ENCODE measurements at places on chromosomes 16 and 17.

- DNase-seq, result no peak
Measured at GRCh38 chr17:82956726-82957468, 117.1 kb upstream of the ZNF750 start.

- DNase-seq, result no peak
Measured at GRCh38 chr17:19713462-19713861, 2.9 kb downstream of the SLC47A2 start.

- DNase-seq, result no peak
Measured at GRCh38 chr16:84907575-84907974, 87.8 kb downstream of the CRISPLD2 start.

GRCh38 chr16:84484579-84485254 lies 19.7 kb downstream of the MEAK7 start:
- no peak for DNase-seq

DNA sequence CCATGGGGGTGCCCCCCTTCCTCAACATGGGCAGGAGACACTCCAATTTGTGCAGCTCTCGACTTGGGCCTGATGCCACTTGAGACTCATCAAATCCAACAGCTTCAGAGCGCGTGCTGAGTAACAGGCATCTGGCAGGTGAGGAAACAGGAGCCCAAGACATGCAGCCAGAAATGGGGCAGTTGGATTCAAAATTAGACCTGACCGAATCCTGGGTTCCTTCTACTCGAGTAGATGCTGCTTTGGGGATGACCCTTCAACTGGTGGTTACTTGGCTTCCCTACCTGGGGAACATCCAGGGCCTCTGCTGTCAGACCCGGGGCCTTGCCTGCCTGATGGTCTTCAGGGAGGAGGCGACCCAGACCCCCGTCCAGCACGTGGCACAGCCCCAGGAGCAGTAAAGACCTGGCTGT lies 488 bp upstream of the NTN3 start:
- DNase-seq, result no peak

- DNase-seq, result no peak
Measured at GRCh38 chr17:9986754-9987382, 81.8 kb upstream of the RCVRN start.

- DNase-seq, result no peak
Measured at GRCh38 chr17:10094797-10095196, 103.6 kb downstream of the GAS7 start.

DNA sequence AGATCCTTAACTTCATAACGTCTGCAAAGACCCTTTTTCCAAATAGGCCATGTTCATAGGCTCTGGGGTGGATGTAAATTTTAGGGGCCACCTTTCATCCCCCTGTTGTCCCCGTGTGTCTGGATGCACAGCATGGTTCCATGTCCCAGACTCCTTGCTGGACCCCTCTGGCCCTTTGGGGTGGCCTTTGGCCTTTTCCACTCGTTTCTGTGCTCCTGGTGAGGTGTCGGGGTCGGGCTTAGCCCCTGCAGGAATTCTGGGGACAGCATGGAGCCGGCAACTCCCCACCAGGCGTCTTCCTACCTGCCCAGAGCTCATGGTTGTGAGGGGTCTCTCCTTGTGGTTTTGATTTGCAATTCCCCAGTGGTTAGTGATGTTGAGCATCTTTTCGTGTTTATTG lies 183.5 kb downstream of the SEC14L1 start:
- no peak for DNase-seq

DNA sequence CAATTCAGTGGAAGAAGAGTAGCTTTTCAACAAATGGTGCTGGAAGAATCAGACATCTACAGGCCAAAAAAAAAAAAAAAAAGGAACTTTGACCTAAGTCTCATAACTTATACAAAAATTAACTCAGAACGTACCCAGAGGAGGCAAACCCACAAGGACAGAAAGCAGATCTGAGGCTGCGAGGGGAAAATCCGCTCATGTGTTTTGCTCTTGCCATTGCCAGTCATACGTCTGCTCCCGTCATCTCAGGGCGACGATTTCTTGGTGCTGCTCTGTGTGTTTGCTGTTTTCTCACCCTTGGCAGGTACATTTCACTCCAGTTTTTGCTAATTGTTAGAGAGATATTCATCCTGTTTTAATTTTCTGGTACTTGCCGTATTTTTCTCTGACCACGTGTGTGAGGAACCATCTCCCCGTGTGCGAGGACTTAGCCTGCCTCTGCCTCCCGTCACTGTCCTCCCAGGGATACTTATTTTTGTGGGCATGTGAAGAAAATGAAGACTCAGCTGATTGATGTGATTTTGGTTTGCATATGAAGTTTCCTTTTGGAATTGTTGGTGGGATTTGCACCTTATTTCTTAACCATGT lies 33.4 kb upstream of the ACSF3 start:
- no peak for DNase-seq

- DNase-seq, result no peak
Measured at GRCh38 chr17:72123530-72124437, 3.0 kb downstream of the SOX9 start.

GRCh38 chr17:9181640-9182039 lies 160.3 kb downstream of the NTN1 start:
- no peak for DNase-seq

DNA sequence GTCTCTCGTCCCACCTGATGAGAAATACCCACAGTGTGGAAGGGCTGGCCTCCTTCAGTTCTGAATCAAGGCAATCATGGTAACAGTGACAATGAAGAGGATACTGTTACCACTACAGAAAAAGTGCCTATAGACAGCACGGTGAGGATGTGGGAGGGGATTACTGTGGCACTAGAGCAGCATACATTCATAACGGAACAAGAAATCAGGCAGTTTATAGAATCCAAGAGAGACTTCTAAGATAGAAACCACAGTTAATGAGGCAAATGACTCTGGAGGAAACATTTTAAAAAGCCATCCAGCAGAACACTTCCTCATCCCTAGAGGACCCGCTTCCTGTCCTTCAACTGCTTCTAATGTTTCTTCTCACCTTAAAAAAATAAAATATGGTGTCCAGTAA lies 2.7 kb downstream of the RUSF1 start:
- no peak for DNase-seq

DNA sequence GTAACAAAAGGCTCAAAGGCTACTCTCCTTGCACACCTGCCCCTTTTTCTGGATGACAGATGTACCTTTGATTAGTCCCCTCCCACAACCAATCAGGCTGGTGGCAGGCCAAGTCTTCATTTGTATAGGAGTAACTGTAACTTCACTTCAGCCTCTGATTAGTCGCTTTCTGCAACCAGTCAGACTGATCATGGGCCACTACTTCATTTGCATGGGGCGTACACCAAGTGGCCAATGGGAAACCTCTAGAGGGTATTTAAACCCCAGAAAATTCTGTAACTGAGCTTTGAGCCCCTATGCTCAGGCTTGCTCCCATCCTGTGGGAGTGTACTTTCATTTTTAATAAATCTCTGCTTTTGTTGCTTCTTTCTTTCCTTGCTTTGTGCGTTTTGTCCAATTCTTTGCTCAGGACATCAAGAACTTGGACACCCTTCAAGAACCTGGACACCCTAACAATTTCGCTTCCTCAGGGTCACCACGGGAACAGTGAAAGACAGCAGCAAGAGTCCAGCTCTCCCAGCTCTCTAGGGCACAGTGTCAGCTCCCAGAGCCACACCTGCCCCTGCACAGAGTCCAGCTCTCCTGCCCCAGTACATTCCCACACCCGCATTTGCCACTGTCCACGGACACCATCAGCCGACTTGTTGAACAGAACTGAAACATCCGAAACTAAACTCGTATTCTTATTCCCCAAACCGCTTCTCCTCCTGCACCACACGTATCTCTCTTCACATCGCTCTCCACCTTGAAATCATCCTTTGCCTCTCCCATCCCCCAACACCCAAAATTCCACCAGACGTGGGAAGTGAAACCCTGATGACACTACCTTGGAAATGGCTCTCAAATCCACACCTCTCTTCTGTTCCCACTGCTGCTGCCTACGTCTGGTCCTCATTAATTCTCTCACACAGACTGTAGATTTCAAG lies 53.4 kb downstream of the ABCC12 start:
- DNase-seq, result no peak

- no peak for DNase-seq
Measured at GRCh38 chr17:48545539-48545938, 630 bp upstream of the HOXB2 start.

DNA sequence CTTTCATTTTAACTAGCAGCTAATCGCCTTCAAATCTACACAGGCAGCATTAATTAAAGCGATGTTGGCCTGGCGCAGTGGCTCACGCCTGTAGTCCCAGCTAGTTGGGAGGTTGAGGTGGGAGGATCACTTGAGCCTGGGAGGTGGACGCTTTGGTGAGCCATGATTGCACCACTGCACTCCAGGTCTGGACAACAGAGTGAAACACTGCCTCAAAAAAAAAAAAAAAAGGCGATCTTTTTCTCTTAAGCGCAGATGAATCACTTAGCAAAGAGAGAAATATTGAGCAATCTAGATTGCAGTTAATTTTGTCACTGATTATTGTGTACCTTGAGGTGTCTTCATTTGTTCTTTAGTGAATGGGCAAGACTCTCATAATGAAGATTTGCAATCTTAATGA lies 12.4 kb downstream of the SNTB2 start:
- DNase-seq, result no peak

DNA sequence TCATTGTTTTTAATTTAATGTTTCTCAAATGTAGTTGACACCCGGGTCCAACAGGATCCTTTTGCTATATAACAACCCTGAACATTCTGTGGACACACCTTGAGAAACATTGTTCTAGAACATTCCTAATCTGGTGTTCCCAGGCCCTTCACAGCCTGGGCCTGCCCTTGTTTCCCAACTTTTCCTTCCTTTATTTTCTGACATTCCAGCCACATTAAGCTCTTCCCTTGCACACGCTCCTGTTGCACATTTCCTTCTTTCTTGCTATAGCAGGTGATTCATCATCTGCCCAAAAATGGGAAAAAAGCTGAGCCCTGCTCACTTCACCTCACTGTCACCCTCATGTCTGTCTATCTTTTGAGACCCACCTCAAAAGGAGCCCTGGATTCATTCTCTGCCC lies 67.9 kb upstream of the MARCHF10 start:
- DNase-seq, result no peak

GRCh38 chr17:72344613-72345012 lies 223.8 kb downstream of the SOX9 start:
- DNase-seq, result no peak

DNA sequence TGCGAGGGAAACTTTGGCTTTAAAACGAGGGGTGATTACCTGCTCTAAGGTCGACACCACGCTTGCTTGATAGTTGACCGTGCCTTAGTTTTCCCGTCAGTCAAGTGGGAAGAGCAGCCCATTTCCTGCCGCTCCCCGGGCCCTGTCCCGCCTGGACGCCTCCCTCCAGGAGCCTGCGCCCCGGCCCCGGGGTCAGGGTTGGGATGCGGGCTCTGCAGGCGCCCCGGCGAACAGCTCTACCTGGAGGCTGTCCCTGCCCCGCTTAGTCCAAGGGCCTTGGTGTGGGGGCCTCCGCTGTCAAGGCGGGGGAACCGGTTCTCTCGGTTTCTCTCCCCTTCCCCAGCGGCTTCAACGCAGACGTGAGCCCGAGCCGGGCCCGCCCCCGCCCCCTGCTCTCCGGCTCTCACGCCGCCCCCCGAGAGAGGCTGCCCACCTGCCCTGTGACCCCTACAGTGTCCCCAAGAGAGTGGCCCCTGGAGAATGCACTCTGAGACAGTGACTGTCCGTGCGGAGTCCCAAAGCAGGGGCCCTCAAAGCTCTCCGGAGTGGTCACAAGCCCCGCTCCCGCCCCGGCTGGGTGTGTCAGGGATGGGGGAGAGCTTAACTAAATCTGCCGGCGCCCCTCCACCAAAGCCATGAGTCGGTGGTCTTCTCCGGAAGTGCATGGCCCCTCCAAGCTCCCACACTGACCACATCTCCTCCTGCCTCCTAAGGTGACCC lies 117.4 kb upstream of the SMURF2 start:
- DNase-seq, result no peak

DNA sequence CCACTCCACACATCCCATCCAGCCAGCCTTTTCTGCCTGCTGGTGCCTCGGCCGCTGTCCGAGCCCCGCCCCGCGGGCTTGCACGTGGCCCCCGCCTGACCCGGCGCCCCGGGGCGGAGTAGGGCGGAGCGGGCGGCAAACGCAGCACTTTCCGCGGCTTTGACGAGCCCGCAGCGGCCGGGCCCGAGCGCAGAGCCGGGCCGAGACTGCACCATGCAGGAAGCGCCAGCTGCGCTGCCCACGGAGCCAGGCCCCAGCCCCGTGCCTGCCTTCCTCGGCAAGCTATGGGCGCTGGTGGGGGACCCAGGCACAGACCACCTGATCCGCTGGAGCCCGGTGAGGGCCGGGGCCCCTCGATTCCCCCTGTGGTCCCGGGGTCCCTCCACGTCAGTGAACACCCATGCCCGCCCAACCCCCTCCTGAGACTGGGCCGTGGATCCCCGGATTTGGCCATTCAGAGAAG lies at the start of gene HSF4:
TSS of gene HSF4 (plus strand) at position 147 of the 463 bp plus-strand sequence. CDS start at position 214, 67 bp downstream.
- DNase-seq, result no peak

GRCh38 chr17:79435962-79436361 lies 174.9 kb downstream of the RBFOX3 start:
- DNase-seq, result no peak

DNA sequence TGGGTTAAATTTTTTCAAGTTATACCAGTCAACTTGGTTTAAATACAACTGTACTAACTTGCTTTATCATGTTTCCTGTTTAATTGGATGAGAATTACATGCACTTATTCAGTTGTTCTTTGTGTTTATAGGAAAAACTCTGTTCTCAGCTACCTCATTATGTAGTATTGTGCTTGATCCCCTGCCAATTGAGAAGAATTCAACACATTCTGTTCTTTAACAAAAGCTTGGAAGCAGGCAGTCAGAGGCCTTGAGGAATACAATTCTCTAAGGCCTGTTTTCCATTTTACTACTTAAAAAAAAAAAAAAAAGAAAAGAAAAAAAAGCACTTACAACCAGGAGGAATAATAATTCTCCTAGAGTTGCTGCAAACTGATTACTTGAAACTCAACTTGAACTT lies 60.6 kb upstream of the CMIP start:
- DNase-seq, result no peak

DNA sequence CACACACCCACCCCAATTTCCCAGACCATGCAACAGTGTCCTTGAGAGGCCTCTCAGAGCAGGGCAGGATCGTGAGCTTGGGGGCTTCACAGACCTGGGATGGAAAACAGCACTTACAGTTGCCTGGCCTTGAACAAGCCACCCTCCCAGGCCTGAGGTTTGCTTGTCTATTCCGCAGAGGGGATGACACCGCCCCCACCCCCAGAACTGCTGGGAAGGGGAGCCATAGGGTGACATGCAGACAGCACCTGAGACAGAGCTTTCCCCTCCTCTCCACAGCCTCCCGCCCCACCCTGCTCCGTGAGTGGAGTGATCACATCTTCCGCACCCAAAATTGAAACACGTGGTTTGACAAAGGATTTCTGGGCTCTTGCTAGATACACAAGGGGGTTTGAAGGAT lies 131.5 kb upstream of the TNRC6C start:
- no peak for DNase-seq
